Posterior vena cava (tissue), 2 donors: ENCODE measurements at places on chromosomes 7 and 10.
A peak's percentile ranks its signal among the peaks of the same experiment; 100 is the strongest.

DNA sequence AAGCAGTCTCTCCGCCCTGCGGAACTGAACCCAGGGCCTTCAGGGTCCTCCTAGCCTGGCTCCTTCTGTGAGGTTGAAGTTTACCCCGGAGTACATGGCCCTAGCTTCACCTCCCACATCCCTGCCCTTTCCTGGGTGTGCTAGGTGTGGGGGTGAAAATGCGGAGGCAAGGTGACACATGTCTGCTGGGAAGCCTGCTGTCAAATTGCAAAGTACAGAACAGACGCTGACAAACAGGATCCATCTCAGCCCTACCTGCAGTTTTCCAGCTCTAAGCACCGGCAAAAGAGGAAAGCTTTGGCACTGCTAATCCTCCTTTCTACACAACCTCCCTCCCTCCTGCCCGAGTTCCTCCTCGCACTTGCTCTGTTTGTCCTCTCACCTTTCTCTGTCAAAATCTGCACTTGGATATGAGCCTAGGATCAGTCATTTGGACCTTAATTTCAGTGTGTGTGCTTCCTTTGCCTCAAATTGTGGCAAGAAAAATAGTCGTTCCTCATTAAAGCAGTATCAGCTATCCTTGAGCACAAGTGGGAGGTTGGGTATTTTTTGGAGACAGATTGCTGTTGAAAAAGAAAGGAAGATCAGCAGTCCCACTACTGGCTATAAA lies 14.4 kb upstream of the GPR15LG start:
- DNase-seq: no peak

- no peak for DNase-seq
These were observed 93.9 kb downstream of the FAM53B start for GRCh38 chr10:124650263-124650662.

GRCh38 chr10:75239096-75239790 lies 3.5 kb upstream of the COMTD1 start:
- peak; percentile 58 for DNase-seq

GRCh38 chr7:50988465-50988864 lies 205.8 kb upstream of the GRB10 start:
- no peak for DNase-seq

DNA sequence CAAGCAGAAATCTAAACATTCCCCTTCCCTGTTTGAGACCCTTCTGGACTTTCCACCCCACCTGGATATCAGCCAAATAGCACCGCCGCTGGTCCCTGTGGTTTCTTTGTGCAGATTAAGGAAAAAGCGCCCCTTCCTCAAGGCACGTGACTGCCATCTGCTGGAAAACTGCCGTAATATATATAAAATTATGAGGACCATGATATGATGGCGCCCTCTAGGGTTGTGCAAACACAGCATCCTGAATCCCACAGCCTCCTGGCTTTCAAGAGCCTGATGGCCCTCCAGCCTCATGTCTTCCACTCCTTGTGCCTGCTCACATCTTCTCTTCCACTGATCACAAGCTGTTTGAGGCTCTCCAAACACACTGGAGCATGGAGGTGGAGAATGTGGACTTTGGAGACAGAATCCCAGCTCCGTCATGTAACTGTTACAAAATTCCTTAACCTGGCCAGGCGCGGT lies 121.3 kb downstream of the MYL10 start:
- no peak for DNase-seq

GRCh38 chr7:33887266-33887975 lies 17.9 kb upstream of the BMPER start:
- no peak for DNase-seq

- no peak for DNase-seq
These were observed 951.0 kb downstream of the TYW1 start for GRCh38 chr7:67947646-67948045.

GRCh38 chr7:157488281-157488680 lies 151.5 kb downstream of the DNAJB6 start:
- DNase-seq: no peak

GRCh38 chr10:51269821-51270220 lies 195.5 kb downstream of the PRKG1 start:
- DNase-seq: no peak

GRCh38 chr10:58384095-58384494 lies 1.1 kb upstream of the TFAM start:
- no peak for DNase-seq

GRCh38 chr7:100142461-100142860 lies 6.3 kb upstream of the LAMTOR4 start:
- DNase-seq: no peak

GRCh38 chr10:118800920-118801319 lies 46.1 kb upstream of the CACUL1 start:
- peak; percentile 71 for DNase-seq

- no peak for DNase-seq
These were observed 107.7 kb upstream of the MPP7 start for GRCh38 chr10:28410420-28411135.

- no peak for DNase-seq
These were observed 86.5 kb upstream of the NMT2 start for GRCh38 chr10:15254808-15255648.
